ENCODE measurements at places on chromosomes 5 and 9.

- DNase-seq: no peak
These were observed 374.2 kb upstream of the TYRP1 start for GRCh38 chr9:12318732-12319685.

- no peak for DNase-seq
These were observed 324.1 kb downstream of the PLK2 start for GRCh38 chr5:58135571-58136335.

DNA sequence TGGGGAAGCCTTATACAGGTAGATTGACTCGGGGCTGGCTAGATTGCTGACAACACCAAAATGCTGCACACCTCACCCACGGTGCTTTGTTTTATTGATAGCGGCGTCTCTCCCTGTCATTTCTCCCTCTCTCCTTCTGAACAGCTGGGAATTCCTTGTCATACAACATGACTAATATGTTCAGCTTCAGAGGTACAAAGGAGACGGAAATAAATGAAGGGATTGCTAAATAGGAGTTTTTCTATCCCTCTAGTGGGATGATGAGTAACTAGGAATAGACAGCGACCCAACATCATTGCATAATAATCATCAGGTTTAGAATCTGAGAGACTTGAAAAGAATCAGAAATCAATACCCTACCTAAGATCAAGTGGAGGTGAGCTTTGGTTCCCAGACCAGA, 337.7 kb upstream of the PANK3 start:
- no peak for DNase-seq

- DNase-seq: no peak
These were observed 82.6 kb upstream of the ADAMTS19 start for GRCh38 chr5:129377504-129377903.

DNA sequence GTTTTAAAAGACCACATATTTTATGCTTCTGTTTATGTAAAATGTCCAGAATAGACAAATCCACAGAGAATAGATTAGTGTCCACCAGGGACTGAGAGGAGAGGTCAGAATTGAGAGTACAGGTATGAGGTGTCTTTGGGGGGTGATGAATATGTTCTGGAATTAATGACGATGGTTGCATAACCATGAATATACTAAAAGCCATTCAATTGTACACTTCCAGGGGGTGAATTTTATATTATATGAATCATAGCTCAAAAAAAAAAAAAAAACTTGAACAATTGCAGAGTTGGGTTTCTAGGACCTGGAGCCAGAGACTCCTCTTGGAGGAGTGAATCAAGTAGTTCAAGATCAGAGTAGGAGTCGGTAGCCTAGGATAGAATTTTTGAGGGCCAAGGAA, 57.8 kb upstream of the RUSC2 start:
- no peak for DNase-seq

- no peak for DNase-seq
These were observed 46.9 kb downstream of the MAP1B start for GRCh38 chr5:72154076-72154756.

DNA sequence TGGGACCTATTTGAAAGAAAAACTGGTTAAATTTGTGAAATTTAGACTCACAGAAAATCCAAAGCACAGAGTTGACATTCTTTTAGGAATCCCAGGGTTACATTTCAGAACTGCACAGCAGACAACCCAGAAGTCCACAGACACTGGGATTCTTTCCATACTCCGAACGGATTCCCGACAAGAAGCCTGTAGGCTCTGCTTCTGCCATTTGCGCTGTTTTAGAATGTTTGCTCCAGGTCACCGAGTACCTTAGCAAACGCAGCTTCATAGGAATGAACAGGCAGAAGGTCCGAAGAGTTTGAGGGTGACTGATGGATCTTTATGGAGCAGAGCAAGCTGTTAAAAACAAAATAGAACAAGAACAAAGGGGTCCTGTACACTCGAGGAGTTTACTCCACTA, 84.5 kb upstream of the NFIB start:
- DNase-seq: no peak

- no peak for DNase-seq
These were observed 199.3 kb downstream of the SGCD start for GRCh38 chr5:156526081-156526925.

DNA sequence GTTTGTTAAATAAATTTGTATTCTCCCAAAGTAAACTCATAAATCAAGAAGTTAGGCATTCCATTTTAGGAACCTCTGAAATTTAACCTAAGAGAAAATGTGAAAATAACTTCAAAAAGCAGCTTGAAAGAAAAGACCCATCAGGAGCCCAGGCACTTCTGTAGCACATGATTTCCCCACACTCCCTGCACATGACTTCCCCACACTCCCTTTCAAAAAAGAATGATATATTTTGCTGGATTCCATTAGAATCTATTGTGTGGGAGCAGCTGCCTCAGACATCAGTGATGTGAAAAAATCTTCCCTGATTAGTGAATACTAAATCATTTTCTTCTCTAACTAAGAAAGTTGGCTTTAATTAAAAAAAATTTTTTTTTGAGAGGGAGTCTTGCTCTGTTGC, 83.3 kb downstream of the GLDC start:
- DNase-seq: no peak

- no peak for DNase-seq
These were observed 223.6 kb downstream of the COMMD10 start for GRCh38 chr5:116308391-116308790.

DNA sequence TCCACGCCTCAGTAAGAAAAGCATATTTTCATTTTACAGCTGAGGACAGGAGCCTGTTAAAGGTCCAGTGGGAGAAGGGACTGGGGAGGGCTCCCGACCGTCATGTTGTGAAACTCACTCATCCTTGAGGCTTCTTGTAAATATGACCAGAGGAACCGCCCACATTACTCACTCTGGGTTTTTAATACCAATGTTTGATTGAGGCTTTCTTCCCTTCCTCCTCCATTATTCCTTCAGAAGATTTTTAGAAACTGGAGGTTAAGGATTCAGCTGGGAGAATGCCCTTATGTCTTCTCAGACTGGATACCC, 61.4 kb upstream of the GLRX start:
- no peak for DNase-seq

DNA sequence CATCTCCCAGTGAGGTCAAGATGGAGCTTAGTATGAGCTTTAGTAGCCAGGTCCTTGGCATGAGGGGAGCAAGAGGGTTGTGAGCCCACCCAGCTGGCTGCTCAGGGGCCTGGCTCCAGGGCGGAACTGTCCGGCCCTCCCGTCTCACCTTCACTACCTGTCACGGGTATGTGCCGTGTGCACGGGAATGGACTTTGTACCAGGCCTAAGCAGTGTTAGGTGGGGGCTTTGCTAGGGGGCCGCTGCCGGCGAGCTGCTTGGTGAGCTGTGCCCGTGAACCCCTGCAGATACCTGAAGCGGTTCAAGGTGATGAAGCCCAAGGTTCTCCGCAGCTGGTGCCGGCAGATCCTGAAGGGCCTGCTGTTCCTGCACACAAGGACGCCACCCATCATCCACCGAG, 46.7 kb downstream of the WNK2 start:
- no peak for DNase-seq

DNA sequence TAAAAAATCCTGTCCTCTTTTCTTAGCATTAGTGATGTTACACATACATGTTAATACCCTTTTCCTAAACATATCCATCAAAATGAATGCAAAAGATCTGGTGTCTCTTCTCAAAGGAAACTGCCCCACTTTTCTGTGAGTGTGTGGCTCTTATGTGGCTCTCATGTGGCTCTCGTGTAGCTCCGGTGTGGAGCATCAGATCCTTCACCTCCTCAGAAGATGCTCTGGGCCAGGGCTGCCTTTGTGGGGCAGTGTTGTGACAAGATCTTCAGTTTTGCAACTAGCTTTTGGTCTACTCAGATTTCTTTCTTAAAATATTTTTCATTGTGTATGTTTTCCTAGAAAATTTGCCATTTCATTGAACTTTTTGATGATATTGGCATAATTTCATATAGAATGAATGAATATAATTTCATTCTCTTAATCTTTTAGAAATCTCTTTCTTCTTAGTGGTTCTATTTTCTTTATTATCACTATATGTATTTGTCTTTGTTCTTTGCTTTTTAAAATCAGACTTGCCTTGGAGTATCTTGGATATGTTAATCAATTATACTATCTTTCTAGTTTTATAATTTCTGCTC, 19.4 kb downstream of the GARNL3 start:
- DNase-seq: peak; percentile 4

DNA sequence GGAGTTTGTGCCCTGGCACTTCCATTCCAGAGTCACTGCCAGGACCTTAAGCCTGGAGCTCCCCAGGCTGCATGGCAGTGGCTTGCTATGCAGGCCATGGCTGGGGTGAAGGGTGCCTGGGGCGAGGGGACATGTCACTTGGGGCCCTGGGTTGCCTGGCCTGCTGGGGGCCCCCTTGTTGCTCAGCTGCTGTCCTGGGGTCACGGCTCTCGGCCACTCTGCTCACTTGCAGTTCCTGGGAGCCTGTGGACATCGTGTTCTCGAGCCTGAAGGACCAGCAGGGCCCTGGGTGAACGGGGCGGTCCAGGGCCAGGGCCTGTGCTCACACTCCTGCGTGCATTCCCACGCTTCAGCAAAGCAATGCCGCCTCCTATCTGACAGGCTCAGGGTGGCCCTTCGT, 14.5 kb upstream of the SLC2A6 start:
- no peak for DNase-seq

GRCh38 chr5:76954383-76954763, 1.5 kb downstream of the CRHBP start:
- DNase-seq: no peak
